NCI-H460 (cell line): ENCODE measurements at places on chromosomes 11 and 22. TPM values are rescaled to one million over a fixed set of nuclear protein-coding genes. Genes with fewer than 3 reads are reported as not detected.

MICAL3 gene
- 11.3 and 15.2 TPM in 2 replicates for total RNA-seq

ZNF280B gene
- 3.1 and 3.9 TPM in 2 replicates for total RNA-seq

KRTAP5-1 gene
- not detected in 2 replicates for total RNA-seq

CHST1 gene
- total RNA-seq, result not detected in 2 replicates

UPB1 gene
- total RNA-seq, result 0.02 TPM in 1 of 2 replicates, not detected in the other

DCHS1 gene
- total RNA-seq, result 0.07 and 0.14 TPM in 2 replicates

FKBP2 gene
- total RNA-seq, result 57.6 and 61.0 TPM in 2 replicates

MS4A15 gene
- not detected in 2 replicates for total RNA-seq

CALCA gene
- 0.29 and 1.3 TPM in 2 replicates for total RNA-seq

GPHA2 gene
- not detected in 2 replicates for total RNA-seq

DPP3 gene
- total RNA-seq, result 30.8 and 31.9 TPM in 2 replicates

BRSK2 gene
- total RNA-seq, result 3.1 and 4.2 TPM in 2 replicates

C22orf42 gene
- not detected in 2 replicates for total RNA-seq

ABCC8 gene
- total RNA-seq, result not detected in 2 replicates

SAA4 gene
- not detected in 2 replicates for total RNA-seq
